ENCODE measurements at places on chromosomes 2 and 18. TPM values are rescaled to one million over a fixed set of nuclear protein-coding genes. Genes with fewer than 3 reads are reported as not detected.

DNA sequence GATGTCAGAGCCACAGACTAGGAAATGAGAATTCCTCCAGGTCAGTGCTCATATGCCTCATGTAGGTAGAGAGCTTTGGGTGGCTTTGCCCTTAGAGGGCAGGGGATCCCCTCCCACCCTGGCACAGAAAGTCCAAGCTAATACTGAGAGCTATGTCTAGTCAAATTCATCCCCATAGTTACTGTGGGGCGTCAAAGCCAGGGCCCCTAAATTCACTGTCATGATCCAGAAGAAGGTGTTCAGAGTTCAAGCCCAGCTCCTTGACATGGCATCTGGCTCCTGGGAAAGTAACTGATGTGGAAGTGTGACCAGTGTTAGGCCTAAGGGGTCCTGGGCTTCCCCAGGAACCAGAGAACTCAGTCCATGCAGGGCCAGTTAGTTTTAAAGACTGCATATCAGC is 1.8 kb downstream of the THNSL2 start:
- H3K4me1 ChIP-seq: no peaks in the 10 kb centered on the region
- no peaks in the 10 kb centered on the region for H3K36me3 ChIP-seq
- no peak overlapping the region for H3K27ac ChIP-seq
- no peaks in the 10 kb centered on the region for H3K27me3 ChIP-seq
- no peak overlapping the region for H3K4me3 ChIP-seq

DNA sequence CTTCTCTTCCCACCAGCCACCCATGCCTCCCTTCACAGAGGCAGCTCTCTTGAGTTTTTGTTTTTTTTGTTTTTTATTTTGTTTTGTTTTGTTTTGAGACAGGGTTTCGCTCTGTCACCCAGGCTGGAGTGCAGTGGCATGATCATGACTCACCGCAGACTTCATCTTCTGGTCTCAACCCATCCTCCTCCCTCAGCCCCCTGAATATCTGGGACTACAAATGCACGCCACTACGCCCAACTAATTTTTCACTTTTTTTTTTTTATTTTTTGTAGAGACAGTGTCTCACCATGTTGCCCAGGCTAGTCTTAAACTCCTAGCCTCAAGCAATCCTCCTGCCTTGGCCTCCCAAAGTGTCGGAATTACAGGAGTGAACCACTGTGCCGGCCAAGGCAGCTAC is 161.4 kb downstream of the TRABD2A start:
- no peak for DNase-seq
- no peak overlapping the region for H3K4me3 ChIP-seq

Gene FKBP1B
- total RNA-seq: 7.3 TPM

Gene KIF1A
- total RNA-seq: 0.78 TPM

Gene FEV
- total RNA-seq: not detected
